Glutamatergic neuron (in vitro differentiated cells): ENCODE measurements at places on chromosomes 4 and X. TPM values are rescaled to one million over a fixed set of nuclear protein-coding genes. Genes with fewer than 3 reads are reported as not detected.

DUX4 gene
- total RNA-seq = 1.2 TPM

GRCh38 chrX:20515841-20516461, 249.2 kb upstream of the RPS6KA3 start:
- no peak for DNase-seq
- H3K4me1 ChIP-seq = peaks cover 12% of the 10 kb centered on the region
- no peak overlapping the region for H3K27ac ChIP-seq
- peaks cover 3% of the 10 kb centered on the region for H3K27me3 ChIP-seq

DNA sequence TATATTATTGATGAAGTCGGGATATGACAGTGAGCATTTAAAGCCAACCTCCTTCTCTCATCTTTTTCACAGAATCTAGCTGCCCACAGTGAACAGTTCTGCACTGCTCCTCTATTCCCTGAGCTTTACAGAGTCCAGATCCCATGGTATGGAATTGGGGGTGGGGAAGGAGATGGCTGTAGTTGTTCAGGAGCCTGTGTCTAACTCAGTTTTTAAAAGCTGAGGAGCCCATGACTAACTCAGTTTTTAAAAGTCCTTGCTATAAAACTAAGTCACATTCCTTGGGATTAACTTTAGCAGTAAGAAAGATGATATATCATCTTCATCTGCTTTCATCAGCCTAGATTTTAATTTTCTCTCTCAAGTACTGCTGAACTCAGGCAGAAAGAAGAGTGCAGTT, 96.4 kb upstream of the STIM2 start:
- no peak for DNase-seq
- H3K4me1 ChIP-seq = peaks cover 7% of the 10 kb centered on the region
- peaks cover 6% of the 10 kb centered on the region for H3K27me3 ChIP-seq
- H3K27ac ChIP-seq = no peak overlapping the region

UGT2B15 gene
- total RNA-seq = not detected

SCFD2 gene
- 17.2 TPM for total RNA-seq

GRCh38 chr4:108570993-108571569, 49.3 kb upstream of the RPL34 start:
- H3K4me3 ChIP-seq = no peak overlapping the region
- no peaks in the 10 kb centered on the region for H3K27me3 ChIP-seq
- no peak for DNase-seq
- no peak overlapping the region for H3K27ac ChIP-seq

ARX gene
- total RNA-seq = 0.98 TPM

GRCh38 chrX:63754136-63754859, 30.7 kb downstream of the ARHGEF9 start:
- H3K27me3 ChIP-seq = no peaks in the 10 kb centered on the region
- H3K4me1 ChIP-seq = peaks cover 19% of the 10 kb centered on the region
- H3K27ac ChIP-seq = peak overlapping the region; percentile 96
- no peak for DNase-seq
- H3K36me3 ChIP-seq = no peaks in the 10 kb centered on the region

FAM53A gene
- 1.1 TPM for total RNA-seq

GRCh38 chr4:8144359-8144758, 14.3 kb downstream of the ABLIM2 start:
- peaks cover 1% of the 10 kb centered on the region for H3K27me3 ChIP-seq
- H3K27ac ChIP-seq = peak overlapping the region; percentile 90
- peak; percentile 26 for DNase-seq
- no peak overlapping the region for H3K4me3 ChIP-seq
- H3K36me3 ChIP-seq = peaks cover 4% of the 10 kb centered on the region

CABS1 gene
- not detected for total RNA-seq

PHOX2B gene
- 101 TPM for total RNA-seq

DNA sequence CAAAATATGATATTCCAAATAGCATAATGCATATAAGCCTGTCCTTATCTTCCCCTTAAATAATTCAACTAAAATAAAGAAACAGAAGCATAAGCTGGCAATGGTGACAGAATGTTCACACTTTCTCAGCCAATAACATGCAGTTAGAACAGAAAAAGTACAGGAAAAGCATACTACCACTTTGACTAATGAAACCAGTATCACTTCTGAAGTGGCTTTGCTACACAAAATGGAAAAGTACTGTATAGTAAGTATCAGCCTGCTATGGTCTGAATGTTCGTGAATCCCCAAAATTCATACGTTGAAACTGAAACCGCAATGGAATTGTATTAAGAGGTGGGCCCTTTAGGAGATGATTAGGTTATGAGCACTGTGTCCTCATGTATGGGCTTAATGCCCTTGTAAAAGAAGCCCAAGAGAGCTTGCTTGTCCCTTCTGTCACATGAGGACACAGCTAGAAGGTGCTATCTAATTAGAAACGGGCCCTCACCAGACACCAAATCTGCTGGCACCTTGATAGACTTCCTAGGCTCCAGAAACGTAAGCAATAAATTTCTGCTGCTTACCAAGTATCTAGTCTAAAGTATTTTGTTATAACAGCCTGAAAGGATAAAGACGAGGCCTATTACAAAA, 102.6 kb downstream of the PRDM5 start:
- H3K27me3 ChIP-seq = no peaks in the 10 kb centered on the region
- peaks cover 8% of the 10 kb centered on the region for H3K4me1 ChIP-seq
- H3K36me3 ChIP-seq = no peaks in the 10 kb centered on the region

DNA sequence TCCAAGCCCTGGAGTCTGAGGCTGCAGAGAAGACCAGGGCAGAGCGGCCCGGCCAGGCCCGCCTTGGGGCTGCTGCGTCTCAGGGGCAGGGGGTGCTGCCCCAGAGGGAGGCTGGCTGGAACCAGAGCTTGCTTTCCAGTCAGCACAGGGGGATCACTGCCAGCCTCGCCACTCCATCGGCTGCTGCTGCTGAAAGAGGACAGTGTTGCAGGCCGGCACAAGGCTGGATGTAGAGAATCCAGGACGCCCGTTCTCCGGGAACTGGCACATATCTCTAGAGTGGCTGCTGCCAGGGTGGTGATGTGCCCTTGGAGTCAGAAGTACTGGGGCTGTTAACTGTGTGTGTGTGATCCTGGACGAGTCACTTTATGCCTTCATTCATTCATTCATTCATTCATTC, 31.9 kb upstream of the SORCS2 start:
- no peak for DNase-seq
- H3K36me3 ChIP-seq = peaks cover 4% of the 10 kb centered on the region

COL4A6 gene
- total RNA-seq = 0.05 TPM
